ENCODE measurements at places on chromosomes 5 and 9. TPM values are rescaled to one million over a fixed set of nuclear protein-coding genes. Genes with fewer than 3 reads are reported as not detected.

The ADGRD2 gene
- total RNA-seq = not detected

The ZCCHC10 gene
- total RNA-seq = 9.5 TPM

The TTC33 gene
- total RNA-seq = 17.0 TPM

The IL4 gene
- not detected for total RNA-seq

The FOXD4L3 gene
- not detected for total RNA-seq

The IFNA21 gene
- total RNA-seq = not detected

The ZBTB26 gene
- total RNA-seq = 3.1 TPM

The SLC46A2 gene
- not detected for total RNA-seq

The SDHA gene
- 91.1 TPM for total RNA-seq

The CDKN2A gene
- total RNA-seq = 14.4 TPM

The GPR150 gene
- not detected for total RNA-seq

The ACSL6 gene
- total RNA-seq = 0.34 TPM

The FAM193B gene
- total RNA-seq = 24.2 TPM

Data from A375 (cell line).